Effector memory CD4-positive, alpha-beta T cell (primary cell): ENCODE measurements at places on chromosomes 5 and 9.

DNA sequence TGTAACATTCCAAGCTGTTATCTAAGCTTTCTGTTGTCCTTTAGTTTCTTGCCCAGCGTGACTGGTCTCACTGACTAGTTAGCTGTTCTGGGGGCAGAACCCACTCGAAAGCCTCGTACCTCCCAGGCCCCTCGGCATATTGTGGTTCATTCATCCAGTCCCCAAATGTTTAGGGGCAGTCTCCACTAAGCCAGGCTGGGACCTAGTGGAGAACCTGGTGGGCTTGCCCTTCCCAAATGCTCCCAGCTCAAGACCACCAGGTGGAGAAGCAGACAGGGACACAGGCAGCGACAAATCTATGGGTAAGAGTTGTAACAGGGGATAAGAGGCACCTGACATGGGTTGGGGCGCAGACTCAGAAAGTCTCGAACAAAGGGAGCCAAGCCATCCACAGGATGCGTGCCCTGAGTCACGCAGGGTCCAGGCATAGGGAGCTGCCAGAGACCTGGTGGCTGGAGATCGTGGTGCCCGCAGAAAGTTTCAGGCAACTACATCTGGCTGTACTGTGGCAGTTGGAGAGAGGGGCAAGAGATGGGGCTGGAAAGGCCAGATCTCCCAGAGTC lies 851 bp upstream of the EEIG1 start:
- no peak for DNase-seq

DNA sequence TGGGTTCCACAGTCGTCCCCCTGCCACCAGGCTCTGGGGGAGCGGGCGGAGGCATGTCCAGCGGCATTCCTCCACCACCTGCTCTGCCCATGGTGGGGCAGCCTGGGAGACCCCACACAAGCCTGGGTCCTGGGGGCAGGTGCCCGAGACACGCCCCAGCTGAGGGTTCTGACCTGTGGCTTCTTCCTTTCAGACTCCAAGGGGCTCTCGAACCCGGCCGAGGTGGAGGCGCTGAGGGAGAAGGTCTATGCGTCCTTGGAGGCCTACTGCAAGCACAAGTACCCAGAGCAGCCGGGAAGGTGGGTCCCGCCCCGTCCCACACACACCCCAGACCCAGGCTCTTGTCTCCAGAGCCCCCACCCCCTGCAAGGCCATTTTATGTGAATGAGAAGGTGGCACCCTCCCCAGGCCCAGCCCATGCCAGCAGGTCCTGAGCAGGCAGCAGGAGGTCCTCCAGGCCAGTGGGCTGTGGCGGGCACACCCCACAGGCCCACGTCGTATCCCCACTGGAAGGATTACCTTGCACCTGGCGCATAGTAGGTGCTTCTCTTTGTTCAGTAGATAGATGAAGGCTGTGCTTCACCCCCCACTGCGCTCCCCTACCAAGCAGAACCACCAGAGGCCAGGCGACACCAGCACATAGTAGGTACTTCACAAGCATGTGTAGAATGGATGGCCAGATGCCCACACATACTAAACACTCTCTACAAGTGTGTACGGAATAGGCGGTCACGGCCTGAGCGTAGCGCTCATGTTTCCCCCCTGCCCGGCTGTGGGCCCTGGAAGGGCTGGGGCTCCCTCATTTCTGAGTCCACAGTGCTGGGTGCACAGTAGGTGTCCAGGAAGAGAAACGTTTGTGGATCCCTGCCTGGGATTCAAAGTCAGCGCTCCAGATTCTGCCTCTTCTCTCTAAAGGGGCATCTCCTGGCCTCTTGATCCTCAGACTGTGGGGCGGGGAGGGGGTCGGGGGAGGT lies 107.9 kb downstream of the RXRA start:
- no peak for DNase-seq

- no peak for DNase-seq
These were observed 133.4 kb upstream of the SHB start for GRCh38 chr9:38202336-38202938.

- peak; percentile 7 for DNase-seq
These were observed 53.7 kb downstream of the G3BP1 start for GRCh38 chr5:151825445-151825844.

DNA sequence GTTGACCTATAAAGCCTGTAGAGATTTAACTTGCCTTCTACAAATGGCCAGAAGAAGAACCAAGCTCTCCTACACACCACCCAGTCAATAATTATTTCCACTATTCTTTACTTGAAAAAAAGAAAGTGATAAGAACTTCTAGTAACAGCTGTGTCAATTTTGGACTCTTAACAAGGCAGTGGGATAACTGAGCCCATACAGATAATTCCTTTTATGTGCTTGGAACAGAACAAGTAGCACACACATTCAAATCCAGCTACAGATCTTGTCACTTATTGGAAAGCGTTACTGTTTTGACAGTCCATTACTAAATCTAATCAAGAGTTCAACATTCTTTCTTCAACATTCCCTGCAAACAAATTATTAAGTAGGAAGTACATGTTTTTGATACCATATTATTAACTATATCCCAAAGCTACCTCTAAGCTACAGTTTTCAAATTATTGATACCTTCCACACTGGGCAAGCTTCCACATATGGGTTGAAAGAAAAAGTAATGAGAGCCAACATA lies 6.3 kb downstream of the PTGER4 start:
- no peak for DNase-seq

- no peak for DNase-seq
These were observed 52.3 kb upstream of the RARS1 start for GRCh38 chr5:168434001-168434400.

DNA sequence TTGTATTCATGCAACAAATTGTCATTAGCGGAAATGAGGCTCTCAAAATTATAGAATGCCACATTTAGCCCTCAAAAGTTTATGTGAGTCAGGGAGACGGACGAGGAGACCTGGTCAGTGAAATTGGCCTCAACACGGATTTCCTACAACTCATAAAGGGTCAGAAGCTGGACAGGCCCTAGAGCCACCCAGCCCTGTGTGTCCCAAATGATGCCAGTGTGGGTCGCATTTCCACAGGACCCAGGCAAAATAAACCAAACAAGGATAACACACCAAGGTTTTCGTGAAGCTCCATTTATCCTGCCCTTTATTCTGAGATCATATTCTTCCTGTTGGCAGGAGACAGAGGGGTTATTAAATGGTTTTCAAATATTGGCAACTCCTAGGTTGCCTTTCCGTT lies 72.0 kb upstream of the COL5A1 start:
- DNase-seq = no peak

DNA sequence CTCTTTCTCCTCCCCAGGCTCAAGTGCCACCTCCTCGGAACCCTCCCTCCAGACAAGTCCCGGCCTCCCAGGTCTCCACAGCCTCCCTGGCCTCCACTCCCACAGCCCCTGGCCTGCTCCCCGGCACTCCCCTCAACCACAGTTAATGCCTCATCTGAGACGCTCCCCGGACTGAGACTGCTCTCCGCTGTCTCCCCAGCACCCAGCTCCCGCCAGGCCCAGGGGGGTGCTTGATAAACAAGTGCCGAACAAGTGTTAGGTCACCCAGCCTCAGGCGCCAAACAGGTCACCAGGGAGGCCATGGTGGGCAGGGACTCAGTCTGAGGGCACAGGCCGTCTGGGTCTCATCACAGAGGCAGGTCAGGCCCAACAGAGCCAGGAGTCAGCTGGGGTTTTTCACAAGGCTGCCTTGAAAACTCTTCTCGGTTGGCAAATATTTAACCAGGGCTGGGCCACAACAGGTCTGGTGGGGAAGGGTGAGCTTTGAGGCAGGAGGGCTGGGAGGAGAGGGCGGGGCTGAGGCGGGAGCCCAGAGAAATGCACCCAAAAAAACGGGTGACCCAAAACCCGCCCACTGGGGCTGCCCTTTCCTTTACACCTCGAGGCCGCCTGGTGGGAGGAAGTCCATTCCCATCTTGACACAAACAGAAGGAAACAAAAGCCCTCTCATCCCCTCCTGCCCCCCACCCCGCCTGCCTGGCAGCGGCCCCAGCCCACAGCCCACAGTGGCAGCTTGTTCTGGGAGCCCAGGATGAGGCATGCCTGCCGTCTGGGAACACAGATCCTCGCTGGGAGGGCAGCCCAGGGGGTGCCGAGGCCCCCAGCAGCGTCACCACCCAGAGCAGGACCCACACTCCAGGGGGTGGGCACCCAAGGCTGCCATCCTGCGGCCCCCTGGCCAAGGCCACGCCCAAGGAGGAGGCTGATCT lies 66.6 kb upstream of the STXBP1 start:
- no peak for DNase-seq

- DNase-seq = no peak
These were observed 119.1 kb downstream of the MAPKAP1 start for GRCh38 chr9:125587819-125588460.

- no peak for DNase-seq
These were observed 143.9 kb upstream of the DAP start for GRCh38 chr5:10904862-10905432.

GRCh38 chr9:133844398-133844784 lies 106.2 kb upstream of the SARDH start:
- no peak for DNase-seq

- no peak for DNase-seq
These were observed 137.8 kb downstream of the KCNIP1 start for GRCh38 chr5:170641589-170642031.

DNA sequence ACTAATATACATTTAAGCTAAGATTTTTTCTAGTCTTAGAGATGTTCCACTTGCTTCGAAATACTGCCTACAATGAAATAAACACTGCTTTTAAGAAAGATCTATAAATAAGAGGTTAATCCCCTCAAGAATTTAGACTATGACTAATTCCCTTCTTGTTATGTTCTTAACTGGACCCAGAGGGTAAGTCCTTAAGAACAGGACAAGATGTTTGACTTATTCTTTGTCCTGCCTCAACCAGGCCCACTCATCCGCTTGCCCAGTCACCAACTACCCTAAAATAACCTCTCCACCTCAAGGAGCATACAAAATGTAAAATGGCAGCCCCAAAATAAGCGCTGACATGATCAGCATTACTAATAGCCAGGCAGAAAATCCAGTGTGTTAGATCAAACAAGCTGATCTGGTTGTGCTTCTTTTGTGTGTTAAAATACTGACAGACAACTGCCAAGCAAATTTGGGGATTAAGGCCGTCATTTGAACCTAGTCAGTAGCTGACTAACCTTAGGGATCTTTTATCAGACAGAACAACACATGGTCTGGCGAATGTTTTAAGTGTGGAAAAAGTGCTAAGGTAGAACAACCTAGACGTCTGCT lies 93.7 kb upstream of the SMC5 start:
- no peak for DNase-seq

GRCh38 chr5:113250341-113250953 lies 184.3 kb downstream of the TSSK1B start:
- DNase-seq = no peak

- no peak for DNase-seq
These were observed 864.0 kb upstream of the ACO1 start for GRCh38 chr9:31520301-31521085.

- DNase-seq = peak; percentile 71
These were observed at the start of gene MGAT1 for GRCh38 chr5:180802325-180803180. Gene MGAT1, minus strand, starts transcription at chr5:180802806. Its CDS starts 9,835 bp downstream, at chr5:180792971.
